ENCODE measurements at places on chromosomes 7 and 10.

DNA sequence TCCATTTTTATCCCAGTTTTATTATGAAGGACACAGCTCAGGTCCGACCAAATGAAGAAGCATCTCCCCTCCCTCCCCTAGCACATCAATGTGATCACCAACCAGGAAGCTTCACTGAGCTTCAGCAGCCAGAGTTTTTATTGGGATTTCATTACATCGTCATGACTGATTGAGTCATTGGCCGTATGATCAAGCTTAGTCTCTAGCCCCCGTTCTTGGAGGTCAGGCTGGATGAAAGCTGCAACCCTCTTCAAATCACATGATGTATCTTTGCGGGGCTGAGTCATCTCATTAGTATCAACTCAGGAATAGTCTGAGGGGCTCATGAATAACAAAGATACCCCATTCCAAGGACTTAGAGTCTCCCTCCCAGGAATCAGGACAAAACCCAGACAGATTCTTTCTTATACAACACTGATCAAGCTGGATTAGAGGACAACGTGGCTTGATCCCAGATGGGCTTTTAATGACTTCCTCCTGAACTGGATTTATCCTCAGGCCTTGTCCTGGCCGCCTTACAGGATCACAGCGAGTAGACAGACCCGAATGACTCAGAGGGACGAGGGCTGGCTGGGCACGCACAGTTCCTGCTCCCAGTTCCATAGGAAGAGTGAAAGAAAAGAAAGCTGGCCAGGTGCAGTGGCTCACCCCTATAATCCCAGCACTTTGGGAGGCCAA is 14.5 kb downstream of the LIMK1 start:
- peak; percentile 85 for DNase-seq

DNA sequence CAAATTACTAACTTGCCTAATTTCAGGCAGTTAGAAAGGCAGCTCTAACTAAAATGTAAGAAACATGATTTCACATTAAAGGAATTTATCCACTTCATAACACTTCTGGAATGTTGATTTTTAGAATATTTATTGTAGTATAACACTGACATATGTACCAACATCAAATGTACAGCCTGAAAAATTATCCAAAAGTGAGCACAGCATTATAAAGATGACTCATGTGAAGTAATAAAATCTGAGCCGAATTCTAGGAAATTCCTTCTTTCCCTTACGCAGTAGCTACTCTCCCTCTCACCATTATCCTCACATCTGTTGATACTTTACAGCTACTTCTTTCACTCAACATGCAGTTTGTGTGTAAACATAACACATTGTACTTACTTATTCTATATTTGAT is 610.6 kb downstream of the ZWINT start:
- no peak for DNase-seq

DNA sequence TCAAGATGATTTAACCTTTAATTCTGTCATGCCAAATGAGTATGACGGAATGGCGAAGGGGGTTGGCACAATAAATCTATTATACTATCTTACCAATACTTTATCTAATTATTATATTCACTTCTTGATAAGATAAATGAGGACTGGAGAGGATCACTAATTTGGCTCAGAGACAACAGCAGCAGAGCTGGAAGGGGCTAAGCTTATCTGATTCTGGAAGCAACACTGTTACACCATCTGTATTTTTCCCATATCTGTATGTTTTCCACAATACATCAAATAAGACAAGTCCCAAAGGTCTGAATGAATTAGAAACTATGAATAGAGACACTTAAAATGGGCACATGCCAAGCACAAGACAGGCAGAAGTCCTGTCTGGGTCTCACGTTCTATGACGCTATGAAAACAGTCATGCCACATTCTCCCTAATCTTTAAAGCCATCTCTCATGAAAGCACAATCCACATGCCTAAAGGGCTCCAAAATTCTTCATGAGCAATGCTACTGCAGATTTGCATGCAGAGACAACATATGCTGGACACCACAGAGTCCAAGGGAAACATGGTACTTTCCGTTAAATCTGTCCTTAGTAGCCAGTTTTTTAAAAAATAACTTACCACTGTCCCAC is 88.3 kb downstream of the SLC25A13 start:
- DNase-seq, result no peak

DNA sequence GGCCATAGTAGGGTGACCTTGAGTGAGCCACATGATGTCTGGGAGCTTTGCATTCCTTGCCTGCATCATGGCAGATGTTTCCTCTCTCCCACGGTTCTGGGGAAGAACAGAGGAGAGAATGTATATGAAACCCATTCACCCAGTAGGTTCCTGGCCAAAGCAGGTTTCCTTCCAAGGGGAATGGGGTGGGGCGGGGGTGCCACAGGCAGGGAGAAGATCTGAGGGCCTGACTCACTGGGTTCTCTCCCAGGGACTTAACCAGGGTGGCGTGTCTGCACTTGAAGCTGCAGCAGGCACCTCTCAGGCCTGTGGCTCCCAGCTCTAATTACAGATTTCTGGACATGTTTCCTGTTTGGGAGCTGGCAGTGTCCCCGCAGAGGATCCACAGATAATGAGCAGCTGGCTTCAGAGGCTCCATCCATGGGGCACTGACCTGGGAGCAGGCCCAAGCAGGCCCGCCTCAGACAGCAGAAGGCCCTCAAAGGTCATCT is 50.2 kb upstream of the ZMIZ1 start:
- DNase-seq, result peak; percentile 76

Data from suprapubic skin (tissue), 4 donors.